ENCODE measurements at places on chromosomes 7 and 10.

- DNase-seq = no peak
Measured at GRCh38 chr10:88385601-88386203, 197.4 kb downstream of the RNLS start.

DNA sequence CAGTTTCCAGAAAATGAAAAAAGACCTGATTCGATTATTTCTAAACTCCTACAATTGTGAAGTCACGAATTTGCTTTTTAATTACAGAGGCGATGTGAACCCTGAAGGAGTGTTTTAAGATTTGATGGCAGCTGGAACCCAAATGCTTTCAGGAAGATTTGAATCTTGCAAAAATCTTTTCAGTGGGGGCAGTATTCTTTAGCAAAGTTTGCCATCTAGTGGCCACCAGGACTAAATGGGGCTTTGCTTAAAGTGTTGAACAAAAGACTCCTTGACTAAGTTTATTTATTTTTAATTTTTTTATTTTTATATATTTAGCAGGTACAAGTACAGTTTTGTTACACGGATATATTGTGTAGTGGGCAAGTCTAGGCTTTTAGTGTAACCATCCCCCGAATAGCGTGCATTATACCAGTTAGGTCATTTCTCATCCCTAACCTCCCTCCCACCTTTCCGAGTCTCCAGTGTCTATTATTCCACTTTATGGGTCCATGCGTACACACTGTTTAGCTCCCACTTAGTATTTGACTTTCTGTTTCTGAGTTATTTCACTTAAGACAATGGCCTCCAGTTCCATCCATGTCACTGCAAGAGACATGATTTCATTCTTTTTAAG lies 98.8 kb downstream of the CACNB2 start:
- no peak for DNase-seq

DNA sequence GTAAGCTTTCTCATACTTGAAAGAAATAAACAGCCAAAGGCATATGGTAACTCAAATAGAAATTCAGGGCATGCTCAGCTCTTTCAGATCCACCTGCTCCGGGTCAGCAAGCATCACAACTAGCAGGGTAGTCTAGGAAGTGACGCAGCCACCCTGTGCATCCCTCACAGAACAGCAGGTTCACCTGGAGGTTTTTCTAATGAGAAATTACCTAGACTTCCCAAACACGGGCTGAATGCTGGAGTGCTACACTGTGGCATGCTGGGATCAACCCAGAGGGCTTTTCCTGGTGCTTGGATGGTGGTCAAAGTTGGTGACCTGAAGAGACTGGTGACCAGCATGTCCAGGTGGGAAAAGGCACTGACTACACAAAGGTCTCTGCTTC lies 66.8 kb upstream of the DNAJB6 start:
- DNase-seq = no peak

GRCh38 chr10:102613785-102614184 lies 30.5 kb upstream of the TRIM8 start:
- DNase-seq = no peak

DNA sequence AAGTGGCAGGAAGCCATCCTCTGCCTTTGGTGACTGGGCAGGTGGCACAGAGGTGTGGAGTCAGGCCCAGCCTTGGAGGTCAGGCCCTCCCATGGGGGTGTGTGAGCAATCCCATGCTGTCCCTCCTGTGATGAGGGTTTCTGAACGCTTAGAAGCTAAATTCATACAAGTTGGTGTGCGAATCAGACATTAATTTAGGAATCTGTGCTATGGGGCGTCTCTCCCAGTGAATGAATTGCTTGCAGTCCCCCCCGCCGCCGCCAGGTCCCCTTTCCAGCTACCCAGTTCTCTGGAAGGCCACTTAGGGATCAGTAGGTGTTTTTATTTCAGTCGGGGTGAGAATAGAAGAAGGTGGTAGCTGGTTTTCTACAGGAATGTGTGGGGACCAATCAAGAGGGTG lies 37.5 kb downstream of the LRRC18 start:
- DNase-seq = no peak

DNA sequence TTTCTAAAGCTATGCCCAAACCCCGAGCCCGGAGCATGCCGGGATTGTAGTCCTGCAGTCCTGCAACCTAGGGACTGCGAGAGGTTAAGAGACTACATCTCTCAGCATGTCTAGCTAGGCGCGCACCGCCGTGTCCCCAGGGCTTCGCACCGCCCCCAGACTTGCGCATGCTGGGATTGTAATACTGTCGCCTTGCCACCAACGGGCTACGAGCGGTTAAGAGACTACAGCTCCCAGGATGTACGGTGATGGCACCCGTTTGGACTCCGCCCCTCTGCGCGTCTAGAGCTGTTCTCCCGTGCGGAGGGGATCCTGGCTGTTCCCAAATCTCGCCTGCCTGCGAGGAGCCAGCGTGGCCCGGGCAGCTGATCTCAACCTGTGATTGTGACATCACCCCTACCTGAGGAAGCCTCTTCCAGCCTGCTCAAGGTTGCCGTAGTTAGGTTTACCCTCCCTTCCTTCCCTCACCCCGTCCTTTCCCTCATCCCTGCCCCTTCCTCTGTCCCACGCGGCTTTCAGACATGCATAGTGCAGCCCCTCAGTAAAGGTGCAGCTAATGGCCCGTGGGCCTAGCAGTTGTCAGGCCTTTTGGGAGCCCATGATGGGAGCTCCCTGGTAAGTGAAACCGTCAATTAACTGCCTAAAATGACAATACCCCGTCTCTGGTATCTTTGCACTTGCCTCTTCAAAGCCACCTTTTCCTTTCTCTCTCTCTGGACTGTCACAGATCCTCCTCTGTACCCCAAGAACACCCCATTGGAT lies 6.3 kb upstream of the ZNF736 start:
- no peak for DNase-seq

DNA sequence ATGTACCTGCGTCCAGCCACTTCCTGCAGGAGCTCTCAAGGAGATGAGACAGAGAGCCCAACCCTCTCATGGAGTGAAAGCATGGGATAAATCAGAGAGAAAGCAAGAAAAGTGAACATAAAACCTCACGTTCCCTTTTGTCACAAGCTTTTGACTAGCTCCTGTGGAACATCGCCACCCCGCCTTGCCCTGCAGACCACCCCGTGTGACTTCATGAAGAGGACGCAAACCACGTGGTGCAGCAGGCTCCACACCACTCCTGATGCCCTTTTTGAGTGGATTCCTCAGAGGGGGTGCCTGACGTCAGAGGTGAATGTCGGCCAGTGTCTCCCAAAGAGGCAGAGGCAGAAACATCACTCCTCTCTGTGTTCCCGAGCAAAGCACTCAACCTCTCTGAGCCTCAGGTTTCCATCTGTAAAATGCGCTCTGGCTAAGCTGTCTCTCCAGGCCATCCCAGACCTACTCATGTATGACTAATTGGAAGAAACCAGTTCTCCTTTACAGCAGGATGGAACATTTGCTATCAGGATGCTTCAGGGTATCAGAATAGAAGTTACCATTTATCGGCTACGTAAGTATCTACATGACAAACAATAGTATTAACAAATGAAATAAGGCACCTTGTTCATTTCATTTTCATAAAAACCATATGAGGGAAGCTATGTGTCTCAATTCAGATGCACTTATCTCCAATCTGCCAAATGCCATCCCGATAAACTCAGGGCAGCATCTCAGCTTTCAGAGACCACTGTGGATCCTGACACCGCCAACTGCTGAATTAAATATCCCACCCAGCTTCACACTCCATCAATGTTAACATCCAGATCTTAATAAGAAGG lies 5.3 kb downstream of the ZNF488 start:
- no peak for DNase-seq

GRCh38 chr7:91570560-91570959 lies 306.3 kb downstream of the FZD1 start:
- DNase-seq = no peak

- no peak for DNase-seq
Measured at GRCh38 chr10:31867646-31868045, 61.0 kb downstream of the ARHGAP12 start.

- no peak for DNase-seq
Measured at GRCh38 chr10:31587691-31588090, 268.7 kb downstream of the ZEB1 start.

DNA sequence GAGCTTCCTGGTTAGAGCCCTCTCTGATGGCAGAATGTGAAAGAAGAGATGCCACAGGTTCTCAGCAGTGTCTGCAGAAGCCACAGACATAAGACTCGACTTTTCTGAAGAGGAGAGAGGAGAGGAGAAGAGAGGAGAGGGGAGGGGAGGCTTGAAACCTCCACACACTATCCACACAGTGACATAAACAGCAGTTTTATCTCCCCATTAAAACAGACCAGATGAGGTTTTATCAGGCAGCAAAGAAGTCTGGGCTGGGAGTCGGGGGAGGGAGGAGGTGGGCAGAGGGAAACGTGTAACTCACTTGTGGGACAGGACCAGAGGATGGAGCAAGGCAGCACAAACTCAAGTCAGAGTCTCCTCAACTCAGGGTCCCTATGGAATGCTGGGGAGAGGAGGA lies 76.5 kb downstream of the XPNPEP1 start:
- no peak for DNase-seq

DNA sequence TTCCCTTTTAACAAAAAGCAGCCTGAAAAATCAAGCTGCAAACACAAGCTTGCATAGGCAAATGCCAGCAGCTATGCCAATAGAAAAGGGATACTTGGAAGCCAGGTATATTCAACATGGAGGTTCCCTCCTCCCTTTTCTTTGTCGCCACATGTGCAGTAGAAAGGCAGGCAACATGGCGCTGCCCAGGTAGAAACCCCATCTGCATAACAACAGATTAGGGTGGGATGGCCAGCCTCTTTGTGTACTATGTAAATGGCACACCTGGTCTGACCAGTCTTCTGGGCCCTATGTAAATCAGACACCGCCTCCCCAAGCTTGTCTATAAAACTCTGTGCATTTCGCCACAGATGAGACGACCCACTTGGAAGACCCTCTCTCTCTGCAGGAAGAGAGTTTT lies 58.1 kb downstream of the CCDC3 start:
- no peak for DNase-seq

DNA sequence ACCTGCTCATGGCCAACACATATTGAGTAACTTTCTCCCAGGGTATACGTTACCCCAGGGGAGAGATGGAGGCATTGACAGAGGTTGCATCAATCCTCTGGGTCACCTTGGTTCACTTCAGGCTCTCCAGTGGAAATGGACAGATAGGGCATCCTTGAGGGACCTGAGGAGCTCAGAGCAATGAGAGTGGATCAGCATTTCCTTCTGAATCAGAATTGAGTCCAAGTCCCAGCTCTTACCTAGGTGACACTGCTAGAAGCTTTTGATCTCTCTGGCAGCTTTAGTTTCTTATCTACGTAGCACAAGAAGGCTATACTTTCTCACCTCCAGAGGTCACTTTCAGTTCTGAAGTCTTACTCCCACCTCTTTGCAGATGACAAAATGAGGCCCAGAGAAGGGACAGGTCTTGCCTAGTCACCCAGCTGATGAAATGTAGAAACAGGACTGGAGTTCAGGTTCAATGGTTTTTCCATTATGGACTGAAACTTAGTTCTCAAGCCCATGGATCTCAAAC lies 35.2 kb downstream of the PANK1 start:
- DNase-seq = no peak

All from cortex of kidney (tissue), 1 donor.